ENCODE measurements at places on chromosomes 7 and 10. TPM values are rescaled to one million over a fixed set of nuclear protein-coding genes. Genes with fewer than 3 reads are reported as not detected.
A peak's percentile ranks its signal among the peaks of the same experiment; 100 is the strongest.

DNA sequence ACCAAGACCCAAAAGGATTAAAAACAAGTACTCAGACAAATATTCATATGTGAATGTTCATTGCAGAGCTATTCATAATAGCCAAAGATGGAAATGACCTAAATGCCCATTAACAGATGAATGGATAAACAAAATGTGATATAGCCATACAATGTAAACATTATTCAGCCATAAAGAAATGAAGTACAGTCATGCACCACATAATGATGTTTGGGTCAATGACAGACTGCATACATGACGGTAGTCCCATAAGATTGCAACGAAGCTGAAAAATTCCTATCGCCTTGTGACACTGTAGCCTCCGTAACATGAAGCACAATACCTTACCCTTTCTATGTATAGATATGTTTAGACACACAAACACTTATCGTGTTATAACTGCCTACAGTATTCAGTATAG lies 97.9 kb downstream of the ABLIM1 start:
- peaks cover 8% of the 10 kb centered on the region for H3K4me1 ChIP-seq
- no peak overlapping the region for H3K4me3 ChIP-seq
- no peaks in the 10 kb centered on the region for H3K27me3 ChIP-seq

DNA sequence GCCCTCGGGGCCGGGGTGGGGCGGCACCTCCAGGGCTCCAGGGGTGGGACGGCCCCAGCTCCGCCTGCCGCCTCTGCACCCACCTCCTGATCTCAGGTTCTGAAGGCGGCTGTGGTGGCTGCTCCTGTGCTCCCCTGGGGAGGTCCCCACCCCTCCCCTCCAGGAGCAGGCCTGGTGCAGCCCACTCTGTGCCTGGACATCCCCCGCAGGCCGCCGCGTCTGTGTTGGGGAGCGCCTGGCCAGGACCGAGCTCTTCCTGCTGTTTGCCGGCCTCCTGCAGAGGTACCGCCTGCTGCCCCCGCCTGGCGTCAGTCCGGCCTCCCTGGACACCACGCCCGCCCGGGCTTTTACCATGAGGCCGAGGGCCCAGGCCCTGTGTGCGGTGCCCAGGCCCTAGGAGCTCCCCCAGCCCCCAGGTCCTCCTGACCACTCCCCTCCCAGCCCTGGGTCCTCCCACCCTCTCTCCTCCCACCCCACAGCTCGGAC lies 5.5 kb downstream of the CYP2W1 start:
- H3K27ac ChIP-seq = no peak overlapping the region
- no peak overlapping the region for H3K4me3 ChIP-seq
- no peaks in the 10 kb centered on the region for H3K36me3 ChIP-seq
- DNase-seq = peak; percentile 30

- no peak overlapping the region for H3K27ac ChIP-seq
- H3K36me3 ChIP-seq = no peaks in the 10 kb centered on the region
- no peaks in the 10 kb centered on the region for H3K27me3 ChIP-seq
- no peaks in the 10 kb centered on the region for H3K4me1 ChIP-seq
- H3K4me3 ChIP-seq = no peak overlapping the region
Observed at GRCh38 chr7:100407285-100408180, 21.0 kb downstream of the ZCWPW1 start.

DNA sequence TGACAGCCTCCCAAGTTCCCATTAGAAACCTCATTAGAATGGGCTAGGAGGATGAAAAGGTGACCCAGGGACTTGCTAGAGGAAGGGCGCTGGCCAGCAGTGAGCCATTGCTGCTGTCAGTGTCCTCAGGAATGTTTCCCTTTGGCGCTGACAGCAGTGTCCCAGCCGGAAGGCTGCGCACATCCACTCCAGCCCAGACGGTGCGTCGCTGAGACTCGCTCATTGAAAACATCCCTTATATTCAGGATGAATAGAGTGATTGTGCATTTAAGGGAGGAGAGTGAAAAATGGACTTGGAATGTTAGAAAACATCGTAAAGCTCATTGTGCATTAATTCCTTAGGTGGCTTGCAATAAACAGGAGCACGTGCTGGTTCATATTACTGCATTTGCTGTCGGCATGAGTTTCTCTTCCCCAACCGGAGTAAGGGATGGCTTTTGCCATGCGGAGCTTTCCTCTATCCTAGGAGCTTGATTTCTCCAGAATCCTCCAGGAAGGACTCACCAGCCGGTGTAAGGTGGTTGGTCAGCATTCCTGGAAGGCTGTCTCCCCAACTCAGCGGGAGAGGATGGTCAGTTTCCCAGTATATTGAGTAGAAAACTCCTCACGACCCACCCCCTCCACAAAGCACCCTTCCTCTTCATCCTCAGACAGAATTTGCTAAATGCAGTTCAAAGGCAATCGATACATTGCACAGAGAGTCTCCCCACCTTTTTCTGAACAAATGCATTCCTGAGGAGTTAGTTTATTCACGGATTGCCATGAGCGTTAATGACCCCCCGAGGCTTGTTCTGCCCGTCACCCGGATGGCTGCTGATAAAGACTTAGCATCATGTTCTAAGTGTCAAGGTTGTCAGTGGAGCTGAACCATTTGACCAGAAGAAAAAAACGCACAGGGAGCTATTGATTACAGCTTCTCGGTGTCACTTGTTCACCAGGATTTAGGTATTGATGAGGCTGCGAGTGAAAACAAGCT lies 201.8 kb downstream of the EBF3 start:
- no peak overlapping the region for H3K27ac ChIP-seq
- no peaks in the 10 kb centered on the region for H3K27me3 ChIP-seq
- no peak for DNase-seq
- H3K4me1 ChIP-seq = no peaks in the 10 kb centered on the region
- H3K4me3 ChIP-seq = no peak overlapping the region

DNA sequence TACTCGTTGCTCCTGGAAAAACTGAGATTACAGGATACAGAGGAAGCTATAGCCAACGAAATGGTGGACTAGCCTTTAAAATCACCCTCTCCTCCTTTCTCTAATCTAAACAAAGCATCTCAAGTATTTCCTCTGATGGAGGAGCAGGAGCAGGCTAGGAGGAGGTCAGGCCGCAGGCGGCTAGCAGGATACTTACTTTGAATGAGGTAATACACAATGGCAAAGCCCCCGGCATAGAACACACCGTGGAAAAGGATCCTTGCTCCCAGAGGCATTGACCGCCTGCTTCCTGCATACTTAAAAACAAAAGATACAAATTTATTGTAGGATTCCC lies 64.4 kb downstream of the STK17A start:
- peaks cover 62% of the 10 kb centered on the region for H3K4me1 ChIP-seq
- DNase-seq = no peak
- H3K4me3 ChIP-seq = no peak overlapping the region

- no peaks in the 10 kb centered on the region for H3K4me1 ChIP-seq
- no peaks in the 10 kb centered on the region for H3K27me3 ChIP-seq
- no peaks in the 10 kb centered on the region for H3K36me3 ChIP-seq
- H3K27ac ChIP-seq = no peak overlapping the region
Observed at GRCh38 chr7:115511330-115511729, 519.2 kb downstream of the TFEC start.

DNA sequence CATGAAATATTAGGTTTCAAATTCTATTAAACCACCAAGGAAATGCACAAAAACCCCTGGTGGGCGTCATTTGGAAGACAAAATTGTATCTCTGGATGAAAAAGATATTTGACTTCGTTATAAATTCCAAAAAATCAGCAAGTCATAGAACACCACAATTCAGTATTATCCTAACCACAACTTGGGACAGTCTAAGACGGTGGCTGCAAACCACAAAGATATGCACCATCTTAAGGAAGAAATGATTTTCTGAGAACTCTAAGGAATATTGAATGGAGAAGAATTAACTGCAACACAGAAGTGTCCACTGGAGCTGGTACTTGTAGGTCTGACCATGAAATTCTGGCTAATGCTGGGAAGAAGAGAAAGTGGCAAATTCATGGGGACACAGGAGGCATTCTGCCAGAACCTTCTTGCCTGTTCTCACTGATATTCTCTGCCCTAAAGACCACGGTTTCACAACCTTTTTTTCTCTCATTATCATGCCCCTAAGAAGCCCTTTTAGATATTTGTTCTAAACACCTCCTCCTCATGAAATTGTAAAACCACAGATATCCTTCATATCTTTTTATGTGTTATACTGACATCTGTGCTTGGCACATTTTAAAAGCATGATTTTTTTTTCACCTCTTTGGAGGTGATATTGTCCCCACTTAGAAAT lies 92.9 kb downstream of the SFMBT2 start:
- peaks cover 8% of the 10 kb centered on the region for H3K4me1 ChIP-seq
- DNase-seq = no peak
- H3K27ac ChIP-seq = no peak overlapping the region
- no peaks in the 10 kb centered on the region for H3K27me3 ChIP-seq

- H3K27me3 ChIP-seq = no peaks in the 10 kb centered on the region
- H3K4me1 ChIP-seq = no peaks in the 10 kb centered on the region
- no peak overlapping the region for H3K4me3 ChIP-seq
- H3K27ac ChIP-seq = no peak overlapping the region
Observed at GRCh38 chr7:30994206-30995100, 30.7 kb downstream of the GHRHR start.

- no peak overlapping the region for H3K27ac ChIP-seq
- DNase-seq = no peak
- no peaks in the 10 kb centered on the region for H3K27me3 ChIP-seq
- no peaks in the 10 kb centered on the region for H3K36me3 ChIP-seq
- H3K4me1 ChIP-seq = no peaks in the 10 kb centered on the region
Observed at GRCh38 chr10:71389768-71390460, 6.8 kb upstream of the CDH23 start.

- no peaks in the 10 kb centered on the region for H3K4me1 ChIP-seq
- no peak for DNase-seq
- no peaks in the 10 kb centered on the region for H3K27me3 ChIP-seq
- no peak overlapping the region for H3K27ac ChIP-seq
Observed at GRCh38 chr7:41428381-41428780, 274.5 kb downstream of the INHBA start.

GRCh38 chr10:81096558-81096957 lies 558.9 kb downstream of the SH2D4B start:
- H3K27me3 ChIP-seq = no peaks in the 10 kb centered on the region
- H3K4me1 ChIP-seq = no peaks in the 10 kb centered on the region
- DNase-seq = no peak
- no peak overlapping the region for H3K27ac ChIP-seq
- no peaks in the 10 kb centered on the region for H3K36me3 ChIP-seq

GRCh38 chr7:44101966-44102845 lies 1.9 kb upstream of the AEBP1 start:
- H3K36me3 ChIP-seq = no peaks in the 10 kb centered on the region
- DNase-seq = no peak
- no peak overlapping the region for H3K4me3 ChIP-seq
- H3K27ac ChIP-seq = peak overlapping the region; percentile 26

DNA sequence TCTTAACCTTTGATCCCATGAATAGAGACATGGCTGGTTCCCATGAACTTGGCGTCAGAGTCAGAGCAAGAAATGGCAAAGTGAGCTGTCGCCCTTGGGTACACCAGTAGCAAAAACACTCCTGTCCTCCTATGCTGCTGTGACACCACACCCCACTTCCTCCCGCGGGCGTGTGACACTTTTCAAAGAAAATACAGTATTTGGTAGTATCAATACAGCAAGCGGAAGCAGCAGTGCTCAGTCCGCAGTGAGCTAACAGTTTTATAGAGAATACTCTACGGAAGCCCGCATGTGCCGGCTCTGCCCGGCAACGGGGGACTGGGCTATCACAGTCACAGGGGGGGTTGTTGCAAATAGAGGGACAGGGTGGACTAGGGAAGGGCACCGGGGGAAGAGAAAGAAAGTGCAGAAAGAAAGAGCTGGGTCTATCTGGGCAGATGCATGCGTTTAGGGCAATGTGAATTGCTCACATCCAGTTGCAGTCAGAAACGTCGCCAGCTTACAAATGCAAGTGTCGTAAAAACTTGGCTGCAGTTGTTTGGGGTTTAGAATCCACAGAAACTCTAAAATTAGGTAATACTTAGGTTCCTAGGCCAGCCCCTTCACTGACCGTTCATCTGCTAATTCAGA lies 49.8 kb downstream of the PRKCQ start:
- no peaks in the 10 kb centered on the region for H3K4me1 ChIP-seq
- no peaks in the 10 kb centered on the region for H3K36me3 ChIP-seq
- H3K4me3 ChIP-seq = no peak overlapping the region
- H3K27ac ChIP-seq = no peak overlapping the region

DNA sequence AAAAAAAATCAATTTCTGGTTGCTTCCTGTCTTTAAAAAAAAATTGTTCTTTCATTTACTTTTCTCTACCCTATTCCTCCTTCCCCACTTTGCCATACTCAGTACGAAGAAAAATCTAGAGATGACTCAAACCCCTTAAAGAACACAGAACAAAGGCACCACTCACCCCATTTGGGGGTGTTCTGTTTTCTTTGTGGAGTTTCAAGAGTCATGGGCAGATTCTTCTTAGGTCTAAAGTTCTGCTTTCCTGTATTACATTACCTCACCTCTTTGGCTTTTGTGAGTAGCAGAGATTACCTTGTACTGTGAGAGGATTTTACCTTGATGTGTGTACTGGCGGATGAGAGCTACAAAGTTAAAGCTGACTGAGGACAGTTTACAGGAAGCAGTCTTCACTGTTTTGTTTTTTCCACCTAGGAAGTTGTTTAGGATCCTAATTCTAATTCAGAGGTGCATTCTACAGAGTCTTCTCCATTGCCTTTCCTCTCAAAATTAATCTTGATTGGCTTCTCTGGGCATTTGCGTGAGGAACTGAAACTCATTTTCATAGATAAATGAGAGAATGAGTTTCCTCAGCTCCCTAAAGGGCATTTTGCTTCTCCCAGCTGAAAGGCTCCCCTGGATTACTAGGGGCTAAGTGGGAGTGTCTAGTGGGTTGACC lies 20.7 kb downstream of the AVL9 start:
- no peak for DNase-seq
- no peaks in the 10 kb centered on the region for H3K36me3 ChIP-seq
- H3K4me1 ChIP-seq = peaks cover 21% of the 10 kb centered on the region
- no peaks in the 10 kb centered on the region for H3K27me3 ChIP-seq
- H3K27ac ChIP-seq = no peak overlapping the region

DNA sequence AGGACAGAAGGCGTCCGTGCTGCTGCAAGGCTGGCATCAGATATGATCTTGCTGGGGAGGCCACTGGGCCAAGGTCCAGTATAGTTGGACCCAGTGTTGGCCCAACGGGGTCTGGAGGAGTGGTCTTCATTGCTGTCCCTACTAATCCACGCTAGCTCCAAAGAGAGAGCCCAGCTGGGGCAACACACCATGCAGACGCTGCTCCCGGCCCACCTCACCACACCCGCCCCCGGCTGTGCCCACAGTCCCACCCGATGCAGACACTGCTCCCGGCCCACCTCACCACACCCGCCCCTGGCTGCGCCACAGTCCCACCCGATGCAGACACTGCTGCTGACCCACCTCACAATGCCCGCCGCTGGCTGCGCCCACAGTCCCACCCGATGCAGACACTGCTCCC lies 121.5 kb downstream of the VIPR2 start:
- H3K27me3 ChIP-seq = no peaks in the 10 kb centered on the region
- no peaks in the 10 kb centered on the region for H3K4me1 ChIP-seq
- H3K27ac ChIP-seq = no peak overlapping the region
- no peaks in the 10 kb centered on the region for H3K36me3 ChIP-seq
- H3K4me3 ChIP-seq = no peak overlapping the region
- no peak for DNase-seq

GRCh38 chr7:131546126-131546525 lies 10.3 kb downstream of the PODXL start:
- H3K4me3 ChIP-seq = no peak overlapping the region
- H3K4me1 ChIP-seq = peaks cover 4% of the 10 kb centered on the region
- peak overlapping the region; percentile 28 for H3K27ac ChIP-seq
- no peaks in the 10 kb centered on the region for H3K27me3 ChIP-seq
- H3K36me3 ChIP-seq = no peaks in the 10 kb centered on the region
- peak; percentile 34 for DNase-seq

DNAJC2 gene
- total RNA-seq = 13.2 TPM

CYP2E1 gene
- 2.6 TPM for total RNA-seq

TAS2R4 gene
- 3.6 TPM for total RNA-seq

UNCX gene
- total RNA-seq = not detected

OR2A5 gene
- not detected for total RNA-seq

MEST gene
- total RNA-seq = 20.7 TPM

PPP1R3A gene
- not detected for total RNA-seq

C10orf67 gene
- total RNA-seq = 0.98 TPM
